Hindlimb muscle (tissue), 1 donor: ENCODE measurements at places on chromosomes 5 and 9. TPM values are rescaled to one million over a fixed set of nuclear protein-coding genes. Genes with fewer than 3 reads are reported as not detected.

Gene HAPLN1
- 0.41 TPM for polyA plus RNA-seq

DNA sequence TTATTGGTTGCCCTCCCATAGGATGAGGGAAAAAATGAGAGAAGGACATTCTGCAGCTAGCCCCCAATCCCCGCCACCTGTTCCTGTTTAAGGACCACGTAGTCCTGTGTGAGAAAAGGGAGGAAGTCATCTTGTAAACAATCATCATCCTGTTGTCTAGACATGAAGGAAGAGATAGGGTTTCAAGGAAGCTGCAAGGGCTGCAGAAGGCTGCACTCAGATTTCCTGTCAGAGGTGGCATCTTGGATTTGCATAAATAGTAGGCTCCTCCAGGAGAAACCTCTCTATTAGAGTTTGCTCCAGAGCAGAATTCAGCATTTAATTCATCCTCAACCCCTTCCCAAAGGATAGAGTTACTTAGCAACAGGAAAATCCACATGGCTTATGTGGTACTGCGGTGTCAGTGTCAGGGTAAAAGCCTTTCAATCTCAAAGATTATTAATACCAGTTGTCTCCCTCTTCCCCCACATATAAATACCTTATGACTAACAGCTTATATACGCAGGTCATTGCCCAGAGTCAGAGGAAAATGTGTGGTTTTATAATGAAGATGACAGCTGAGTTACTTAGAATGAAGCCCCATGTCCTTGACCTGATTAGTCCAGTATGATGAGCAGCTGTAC is 4.6 kb upstream of the DNAJC18 start:
- no peak for DNase-seq

DNA sequence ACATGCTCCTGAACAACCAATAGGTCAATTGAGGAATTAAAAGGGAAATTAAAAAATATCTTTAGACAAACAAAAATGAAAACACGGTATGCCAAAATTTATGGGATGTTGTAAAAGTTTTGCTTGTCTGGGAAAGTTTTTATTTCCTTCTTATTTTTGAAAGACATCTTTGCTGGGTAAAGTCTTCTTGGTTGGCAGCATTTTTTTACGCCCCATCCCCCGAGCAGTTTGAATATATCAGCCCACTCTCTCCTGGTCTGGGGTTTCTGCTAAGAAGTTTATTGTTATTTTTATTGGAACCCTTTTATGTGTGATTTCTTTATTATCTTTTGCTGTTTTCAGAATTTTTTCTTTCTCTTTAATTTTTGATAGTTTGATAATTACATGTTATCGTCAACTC is 16.3 kb downstream of the XRCC4 start:
- DNase-seq, result no peak

GRCh38 chr5:17964067-17964466 is 329.8 kb downstream of the TAF11L14 start:
- DNase-seq, result no peak

GRCh38 chr5:86542532-86542931 is 75.2 kb upstream of the COX7C start:
- no peak for DNase-seq

Gene CACNA1B
- 1.3 TPM for polyA plus RNA-seq

DNA sequence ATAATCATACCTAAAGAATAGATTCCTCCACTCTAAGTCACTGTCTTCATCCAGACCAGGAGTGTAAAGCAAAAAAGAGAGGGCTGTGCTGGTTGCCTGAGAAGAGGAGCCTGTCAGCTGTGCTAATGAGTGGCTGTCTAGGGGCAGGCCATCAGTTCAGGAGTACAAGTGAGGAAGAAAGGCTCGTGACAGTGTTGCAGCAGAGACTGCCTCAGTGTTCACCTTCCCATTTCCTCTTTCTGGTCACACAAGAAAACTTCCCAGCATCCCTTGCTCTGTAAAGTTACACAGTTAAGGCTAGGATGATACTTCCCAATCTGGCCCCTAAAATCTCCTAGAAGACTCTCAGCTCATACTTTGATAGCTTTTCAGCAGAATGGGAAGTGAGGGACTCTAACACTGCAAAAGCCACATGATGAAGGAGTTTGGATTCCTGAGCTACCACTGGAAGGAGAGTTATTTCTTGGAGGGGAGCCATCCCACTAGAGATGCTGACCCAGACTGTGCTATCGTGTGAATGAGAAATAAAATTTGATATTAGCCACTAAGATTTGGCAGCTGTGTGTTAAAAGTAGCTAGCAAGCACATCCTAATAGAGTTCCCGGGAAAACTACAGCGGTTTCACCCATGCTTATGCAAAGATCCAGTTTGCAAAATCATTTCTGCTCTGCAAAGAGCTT is 67.1 kb downstream of the ADAMTS12 start:
- no peak for DNase-seq

DNA sequence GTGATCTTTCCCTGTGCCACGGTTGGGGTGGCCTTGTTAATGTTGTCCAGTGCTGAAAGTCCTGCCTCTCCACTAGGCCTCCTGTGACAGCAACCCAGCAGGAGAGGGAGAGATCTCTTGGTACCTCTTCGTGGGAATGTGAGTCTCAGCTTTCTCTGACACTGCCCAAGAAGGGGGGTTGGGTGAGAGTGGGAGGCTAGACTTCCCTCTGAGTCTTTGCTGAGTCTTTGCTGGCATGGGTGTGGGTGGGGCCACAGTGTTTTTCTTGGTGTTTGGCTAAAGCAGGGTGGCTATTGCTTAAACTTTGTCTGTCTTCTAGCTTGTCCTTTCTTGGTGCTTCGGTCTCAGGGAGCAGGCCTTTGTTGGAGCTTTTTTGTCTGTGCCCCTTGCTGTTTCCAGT is 145.6 kb downstream of the GNA14 start:
- no peak for DNase-seq

Gene DNLZ
- 10.5 TPM for polyA plus RNA-seq

- DNase-seq, result no peak
Observed at GRCh38 chr9:94630833-94631232, 8.5 kb downstream of the FBP1 start.

DNA sequence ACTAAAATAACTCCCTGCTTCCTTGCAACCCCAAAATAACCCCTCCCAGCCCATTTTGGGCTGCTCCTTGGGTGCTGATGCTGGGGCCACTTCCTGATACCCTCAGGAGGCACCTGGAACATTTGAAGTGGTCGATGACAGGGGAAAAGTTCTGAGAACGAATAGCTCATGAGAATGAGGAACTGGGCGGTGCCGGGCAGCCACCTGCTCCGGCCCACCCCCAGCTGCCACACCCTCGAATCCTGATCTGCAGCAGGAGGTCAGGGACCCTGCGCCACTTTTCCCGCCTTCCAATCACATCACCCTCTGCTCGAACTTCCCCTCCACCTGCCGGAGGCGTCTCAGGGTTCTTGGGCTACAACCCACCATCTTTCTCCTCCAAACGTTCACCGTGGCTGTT is 19.7 kb downstream of the HRH2 start:
- DNase-seq, result no peak

- no peak for DNase-seq
Observed at GRCh38 chr5:118044169-118044568, 944.2 kb downstream of the DTWD2 start.

DNA sequence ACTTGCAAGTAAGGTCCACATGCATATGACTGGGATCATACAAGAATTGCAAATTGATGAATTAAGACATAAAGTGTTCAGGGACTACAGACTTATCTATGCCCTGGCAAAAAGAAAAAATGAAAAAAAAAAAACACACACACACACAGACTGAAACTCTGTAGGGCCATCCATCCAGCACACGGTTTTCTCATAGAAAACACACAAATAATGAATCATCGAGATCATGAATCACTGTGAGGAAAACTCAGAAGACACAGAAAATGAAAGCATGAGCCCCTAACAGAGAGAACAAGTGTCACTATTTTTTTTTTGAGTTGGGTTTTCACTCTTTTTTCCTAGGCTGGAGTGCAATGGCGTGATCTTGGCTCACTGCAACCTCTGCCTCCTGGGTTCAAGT is 185.2 kb downstream of the IRX2 start:
- DNase-seq, result no peak

DNA sequence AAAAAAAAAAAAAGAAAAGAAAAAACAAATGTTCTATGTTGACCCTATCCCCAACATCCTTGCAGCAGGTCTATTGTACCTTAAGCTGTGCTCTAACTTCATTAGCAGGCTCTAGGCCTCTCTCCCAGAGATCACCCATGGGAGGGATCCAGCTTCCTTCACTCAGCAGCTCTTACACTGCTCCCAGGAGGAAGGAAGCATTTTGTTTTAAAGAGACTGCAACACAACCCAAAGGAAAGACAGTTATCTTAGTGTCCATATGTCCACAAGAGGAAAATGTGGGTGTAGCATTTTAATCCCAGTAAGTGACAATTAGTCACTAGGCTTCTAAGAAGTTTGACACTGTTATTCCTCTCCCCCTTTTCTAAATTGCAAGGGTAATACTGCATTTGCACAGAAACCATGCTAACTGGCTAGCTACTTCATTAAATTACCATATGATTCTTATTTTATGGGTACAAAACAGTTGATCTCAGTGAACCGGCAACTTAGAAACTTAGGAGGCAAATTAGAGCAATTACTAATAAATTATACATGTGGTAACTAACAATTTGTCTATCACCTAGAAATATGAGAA is 58.8 kb downstream of the MARCHF3 start:
- no peak for DNase-seq

GRCh38 chr5:176619569-176620332 is 9.8 kb upstream of the GPRIN1 start:
- DNase-seq, result no peak

DNA sequence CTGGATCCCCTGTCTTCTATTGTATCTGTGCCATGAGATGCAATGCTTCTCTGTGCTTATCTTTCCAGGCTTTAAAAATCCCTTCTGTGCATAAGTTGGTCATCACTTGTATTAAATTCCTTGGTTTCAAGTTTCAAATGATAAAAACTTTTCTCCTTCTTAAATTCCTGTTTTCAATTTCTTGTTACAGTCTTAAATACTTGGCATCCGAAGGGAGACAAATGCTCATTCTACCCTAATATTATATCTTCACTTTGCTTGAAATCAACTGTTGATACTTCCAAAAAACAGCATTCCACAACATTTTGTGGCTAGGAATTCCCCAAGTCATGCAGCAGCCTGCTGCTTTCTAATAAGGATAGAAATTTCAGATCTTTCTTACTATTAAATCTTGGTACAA is 413.2 kb upstream of the ACTBL2 start:
- DNase-seq, result no peak

DNA sequence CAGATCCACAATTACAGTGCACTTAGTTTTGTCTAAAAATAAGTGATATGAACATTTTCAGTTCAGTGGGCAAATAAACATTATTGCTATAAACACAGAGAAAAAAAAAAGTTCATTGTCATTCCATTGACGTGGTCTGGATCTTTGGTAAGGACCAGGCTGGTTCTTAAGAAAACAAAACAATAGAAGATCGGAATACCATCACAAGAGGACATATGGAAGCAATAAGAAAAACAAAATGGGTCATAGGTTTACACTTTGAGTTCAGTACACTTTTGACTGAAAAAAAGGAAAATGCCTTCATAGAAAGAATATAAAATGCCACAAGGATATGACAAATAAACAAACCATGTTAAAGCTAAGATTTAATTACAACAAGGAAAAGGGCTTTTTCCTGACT is 289.5 kb upstream of the TYRP1 start:
- no peak for DNase-seq

Gene SPAAR
- polyA plus RNA-seq, result 2.3 TPM

GRCh38 chr9:37025071-37025822 is 8.8 kb downstream of the PAX5 start:
- no peak for DNase-seq

Gene MPDZ
- polyA plus RNA-seq, result 41.8 TPM

GRCh38 chr5:43981556-43981955 is 378.6 kb downstream of the NNT start:
- DNase-seq, result no peak

Gene FOXD4L5
- polyA plus RNA-seq, result 1.1 TPM

DNA sequence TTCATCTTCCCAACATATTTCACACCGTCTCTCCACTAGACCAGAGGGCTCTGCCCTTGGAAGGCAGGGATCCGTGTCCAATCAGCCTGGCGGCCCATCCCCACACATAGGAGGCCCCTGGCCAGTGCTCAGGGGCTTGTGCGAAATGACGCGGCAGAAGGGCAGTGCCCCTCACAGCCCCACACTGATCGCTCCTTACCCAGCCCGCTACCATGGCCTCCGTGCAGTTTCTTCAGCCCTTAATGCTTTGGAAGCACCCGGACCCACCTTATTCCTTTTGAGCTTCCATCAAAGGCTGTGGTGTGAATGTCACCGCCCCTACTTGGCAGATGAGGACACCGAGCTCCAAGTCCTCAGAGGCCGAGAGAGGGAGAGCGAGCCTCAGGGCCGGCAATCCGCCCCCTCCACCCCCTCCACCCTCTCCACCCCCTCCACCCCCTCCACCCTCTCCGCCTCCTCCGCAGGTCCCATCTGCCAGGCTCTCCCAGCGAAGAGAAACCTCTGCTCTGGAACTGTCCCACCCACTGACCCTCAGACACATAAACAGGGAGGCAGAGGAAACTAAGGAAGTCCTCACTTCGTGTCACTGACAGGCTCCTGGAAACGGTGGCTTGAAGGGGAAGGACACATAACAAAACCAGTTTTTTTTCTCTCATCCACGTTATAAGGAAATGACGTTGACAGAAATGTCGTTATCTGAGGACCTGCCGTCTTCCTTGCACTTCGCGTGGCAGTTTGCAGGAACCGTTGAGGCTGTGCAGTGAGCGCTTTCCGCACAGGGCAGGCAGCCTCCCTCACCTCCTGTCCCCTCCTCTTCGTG is 13.9 kb downstream of the QSOX2 start:
- no peak for DNase-seq

- no peak for DNase-seq
Observed at GRCh38 chr5:29197631-29198454, 1995.6 kb upstream of the CDH6 start.

DNA sequence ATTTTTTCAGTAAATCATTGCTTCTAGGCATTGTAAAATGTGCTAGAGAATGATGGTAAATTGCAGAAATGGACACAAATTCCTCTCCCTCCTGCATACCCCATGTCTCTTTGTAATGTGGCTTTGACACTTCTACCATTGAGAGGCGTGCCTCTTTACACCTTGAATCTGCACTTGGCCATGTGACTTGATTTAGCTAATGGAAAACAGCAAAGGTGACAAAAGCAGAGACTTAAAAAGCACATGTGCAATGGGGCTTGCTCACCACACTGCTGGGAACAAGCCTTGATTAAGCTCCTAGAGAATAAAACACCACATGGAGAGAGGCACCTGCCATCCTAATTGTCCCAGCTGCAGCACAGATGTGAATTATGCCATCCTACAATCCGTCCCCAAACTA is 69.9 kb upstream of the NAA35 start:
- DNase-seq, result no peak

GRCh38 chr9:129884220-129885017 is 49.2 kb downstream of the USP20 start:
- DNase-seq, result peak; percentile 70

- no peak for DNase-seq
Observed at GRCh38 chr5:32201122-32201753, 27.1 kb upstream of the GOLPH3 start.

Gene AQP7
- polyA plus RNA-seq, result 6.4 TPM
